Eye (tissue), 1 donor: ENCODE measurements at places on chromosomes 1 and 21.
A peak's percentile ranks its signal among the peaks of the same experiment; 100 is the strongest.

DNA sequence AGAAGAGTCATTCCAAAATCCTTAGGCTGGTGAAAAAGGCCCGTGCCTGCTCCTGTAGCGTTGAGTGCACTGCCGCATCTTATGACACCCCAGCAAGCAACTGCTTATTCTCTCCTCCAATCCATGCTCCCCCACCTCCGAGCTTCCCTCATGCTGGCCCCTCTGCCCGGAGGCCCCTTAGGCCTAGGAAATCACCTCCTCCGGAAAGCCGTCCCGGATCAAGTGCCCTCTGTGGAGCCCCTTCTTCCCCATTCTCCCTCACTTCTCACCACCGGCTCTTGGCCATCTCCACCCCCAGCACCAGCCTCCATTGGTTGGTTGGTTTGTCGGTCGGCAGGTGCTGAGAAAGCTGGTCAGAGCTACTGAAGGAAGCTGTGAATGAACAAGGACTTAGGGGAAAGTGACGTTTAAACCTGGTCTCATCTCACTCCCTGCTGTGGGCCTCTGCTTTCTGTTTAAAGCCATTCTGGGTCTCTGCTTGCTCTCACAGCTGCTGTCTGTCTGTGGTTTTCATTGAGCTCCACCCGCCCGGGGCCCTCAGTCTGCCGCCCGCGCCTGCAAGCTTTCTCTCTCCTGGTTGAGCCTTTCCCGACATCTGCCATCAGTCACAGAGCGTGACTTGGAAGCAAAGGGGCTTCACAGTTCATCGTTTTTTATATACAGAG is 122.2 kb downstream of the KCNN3 start:
- DNase-seq: peak; percentile 85

DNA sequence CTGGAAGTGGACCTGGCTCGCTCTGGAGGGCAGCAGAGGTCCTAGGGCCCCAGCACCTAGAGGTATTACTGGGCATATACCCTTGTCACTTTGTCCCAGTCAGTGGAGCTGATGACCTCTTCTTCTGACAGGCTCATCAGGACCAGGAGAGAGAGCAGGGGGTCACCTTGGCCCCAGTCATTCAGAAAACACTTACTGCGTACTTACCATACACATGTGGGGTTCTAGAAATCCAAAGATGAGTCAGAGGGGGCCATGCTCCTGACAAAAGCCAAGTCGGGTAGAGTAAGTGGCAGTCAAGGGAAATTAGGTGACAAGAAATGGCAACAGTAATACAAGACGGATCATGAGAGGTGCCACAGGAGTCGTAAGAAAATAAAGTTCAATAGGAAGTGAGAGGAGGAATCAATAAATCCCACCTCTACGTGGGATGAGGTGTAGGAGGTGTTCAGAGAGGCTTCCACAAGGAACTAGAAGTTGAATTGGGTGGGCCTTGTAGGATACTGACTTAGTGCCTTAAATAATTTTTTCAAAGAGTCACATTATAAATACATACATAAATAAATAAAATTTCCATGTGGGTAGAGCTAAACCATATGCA is 6.8 kb downstream of the KCNC4 start:
- DNase-seq: no peak

- no peak for DNase-seq
These were observed 326.3 kb downstream of the TBX15 start for GRCh38 chr1:118661769-118662320.

DNA sequence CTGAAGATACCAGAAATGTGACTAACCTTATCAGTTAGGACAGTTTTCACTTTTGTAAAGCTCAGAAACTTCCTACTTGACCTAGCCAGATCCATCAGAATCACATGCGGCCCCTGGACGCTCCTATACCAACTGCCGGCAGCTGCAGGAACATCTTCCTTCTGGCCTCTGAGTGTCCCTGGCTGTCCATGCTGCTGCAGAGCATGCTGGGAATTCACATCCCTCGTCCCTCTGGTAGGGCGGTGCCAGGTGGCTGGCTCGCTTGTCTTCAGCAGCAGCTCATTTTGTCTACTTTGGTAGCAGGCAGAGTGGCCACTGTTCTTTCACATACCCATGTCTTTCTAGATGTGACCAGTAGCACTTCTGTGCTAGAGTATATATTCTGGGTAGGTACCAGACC is 34.4 kb downstream of the HHAT start:
- DNase-seq: no peak

GRCh38 chr1:216028631-216029030 is 394.6 kb downstream of the USH2A start:
- DNase-seq: no peak

DNA sequence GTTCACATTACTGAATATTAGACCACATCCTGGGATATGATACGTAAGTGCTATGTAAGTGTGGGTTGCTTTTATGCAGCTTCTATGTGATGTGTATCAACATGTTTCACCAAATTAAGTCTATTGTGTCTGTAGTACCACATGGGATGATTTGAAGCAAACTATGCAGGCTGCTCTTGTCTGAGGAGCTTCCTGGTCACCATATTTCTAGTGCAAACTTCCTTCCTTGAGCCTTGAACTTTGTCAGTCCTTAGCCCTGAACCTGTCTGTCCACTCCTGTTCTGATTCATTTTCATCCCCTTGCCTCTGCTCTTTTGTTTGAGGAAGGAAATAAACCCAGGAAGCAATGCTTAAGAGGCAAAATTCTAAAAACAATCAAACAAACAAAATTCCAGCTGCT is 117.5 kb upstream of the VANGL1 start:
- no peak for DNase-seq
